CD4-positive, alpha-beta T cell treated with Interleukin-12 subunit alpha and Interleukin-12 subunit beta, for 1 hour (primary cell): ENCODE measurements at places on chromosomes 13 and 19.

- DNase-seq, result no peak
These were observed 1423.8 kb upstream of the MIR17HG start for GRCh38 chr13:89923736-89924135.

DNA sequence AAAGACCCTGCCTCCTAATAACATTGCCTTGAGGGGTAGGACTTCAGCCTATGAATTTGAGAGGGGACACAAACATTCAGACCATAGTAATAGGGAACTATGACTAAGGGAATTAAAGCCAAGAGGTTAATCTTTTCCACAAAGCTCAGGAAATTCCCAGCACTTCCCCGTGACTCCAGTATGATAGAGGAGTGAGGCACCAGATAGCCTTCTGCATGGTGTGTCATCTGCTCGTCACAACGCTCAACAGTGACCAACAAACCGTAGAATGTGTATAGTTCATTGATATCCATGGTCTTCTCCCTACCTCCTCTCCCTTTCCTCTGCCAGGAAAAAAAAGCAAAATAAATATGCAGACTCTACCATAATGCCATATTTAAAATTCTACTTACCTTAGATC lies 64.4 kb downstream of the B3GLCT start:
- no peak for DNase-seq

- no peak for DNase-seq
These were observed 135.6 kb downstream of the NUFIP1 start for GRCh38 chr13:44853641-44854040.

GRCh38 chr13:59948686-59949085 lies 215.0 kb downstream of the DIAPH3 start:
- no peak for DNase-seq

DNA sequence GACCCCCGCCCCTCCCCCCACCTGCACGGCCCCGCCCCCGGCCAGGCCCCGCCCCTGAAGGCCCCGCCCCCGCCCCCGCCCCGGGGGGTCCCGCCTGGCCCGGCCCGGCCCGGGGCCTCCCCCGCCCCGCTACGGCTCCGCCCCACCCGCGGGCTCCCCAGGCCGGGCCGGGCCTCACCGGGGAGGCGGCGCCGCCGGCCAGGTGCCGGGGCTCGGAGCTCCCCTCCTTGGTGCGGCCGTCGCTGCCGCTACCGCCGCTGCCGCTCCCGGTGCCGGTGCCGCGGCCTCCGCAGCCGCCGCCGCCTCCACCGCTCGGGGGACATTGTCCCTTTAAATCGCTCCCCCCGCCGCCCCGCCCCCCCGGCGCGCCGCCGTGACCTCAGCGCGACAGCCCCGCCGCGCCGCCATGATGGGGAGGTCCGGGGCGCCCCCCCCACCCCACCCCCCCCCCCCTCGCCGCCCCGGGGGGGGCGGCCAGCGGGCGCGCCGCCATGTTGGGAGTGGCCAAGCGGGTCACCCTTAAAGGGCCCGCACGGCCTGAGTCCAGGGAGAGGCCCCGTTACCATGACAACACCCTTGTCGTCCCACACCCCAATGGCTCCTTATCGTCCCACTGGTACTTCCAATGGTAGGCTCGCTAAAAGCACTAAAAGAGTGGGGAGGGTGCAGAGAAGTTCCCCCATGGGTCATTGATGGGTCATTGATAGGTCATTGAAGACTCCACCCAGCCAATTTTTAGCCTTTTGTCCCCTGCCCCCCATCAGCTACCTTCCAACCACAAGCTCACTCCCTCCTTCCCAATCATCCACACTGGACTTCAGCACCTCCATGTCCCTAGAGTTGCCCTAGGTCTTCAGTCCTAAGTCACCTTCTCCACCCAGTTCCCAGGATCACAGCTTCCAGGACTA lies at the start of gene WIZ:
Gene WIZ, minus strand, starts transcription at position 337 of the 908 bp plus-strand sequence. CDS start 1,649 bp downstream, outside the sequence.
- peak; percentile 88 for DNase-seq

GRCh38 chr13:26727633-26728032 lies 33.0 kb downstream of the GPR12 start:
- DNase-seq, result no peak

- DNase-seq, result no peak
These were observed 74.9 kb downstream of the SIPA1L3 start for GRCh38 chr19:37981785-37982475.

DNA sequence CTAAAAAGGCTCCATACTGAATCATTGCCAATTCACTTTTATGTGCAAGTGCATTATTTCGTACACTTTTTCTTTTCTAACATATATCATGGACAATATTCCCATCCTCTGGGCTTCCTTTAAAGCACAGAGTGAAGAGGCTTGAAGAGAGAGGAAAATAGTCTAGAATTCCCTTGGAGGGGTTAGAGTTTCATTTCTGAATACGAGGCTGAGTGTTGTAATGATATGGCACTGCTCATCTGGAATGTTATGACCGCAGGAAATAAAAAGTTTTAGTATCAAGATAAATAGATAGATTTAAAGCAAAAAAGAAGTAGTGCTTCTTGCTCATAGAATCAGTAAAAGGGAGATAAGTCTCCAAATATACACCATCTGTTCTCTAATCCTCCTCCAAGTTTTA lies 412.3 kb upstream of the SLITRK1 start:
- DNase-seq, result no peak

DNA sequence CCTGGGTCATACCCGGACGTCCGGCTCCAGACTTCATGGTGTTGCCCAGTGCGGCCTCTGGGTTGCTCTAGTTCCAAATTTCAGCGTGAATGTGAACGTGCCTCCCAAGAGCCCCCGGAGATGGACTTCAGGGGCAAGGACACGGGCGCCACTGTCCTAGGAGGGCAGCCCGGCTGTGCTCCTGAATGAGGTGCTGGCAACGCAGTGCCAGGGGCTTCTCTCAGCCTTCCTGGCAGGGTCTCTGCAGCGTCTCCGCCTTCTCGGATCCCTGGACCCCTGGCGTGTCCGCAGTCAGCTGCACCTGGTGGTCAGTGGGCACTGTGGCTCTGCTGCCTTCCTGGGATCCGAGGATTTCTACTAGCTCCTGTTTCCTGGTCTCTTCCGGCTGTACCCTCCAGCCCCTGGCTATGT lies 101.7 kb upstream of the MCF2L start:
- DNase-seq, result no peak
